ENCODE measurements at places on chromosomes 3 and 15.

GRCh38 chr3:16318176-16318575, 53.2 kb downstream of the OXNAD1 start:
- DNase-seq = no peak

DNA sequence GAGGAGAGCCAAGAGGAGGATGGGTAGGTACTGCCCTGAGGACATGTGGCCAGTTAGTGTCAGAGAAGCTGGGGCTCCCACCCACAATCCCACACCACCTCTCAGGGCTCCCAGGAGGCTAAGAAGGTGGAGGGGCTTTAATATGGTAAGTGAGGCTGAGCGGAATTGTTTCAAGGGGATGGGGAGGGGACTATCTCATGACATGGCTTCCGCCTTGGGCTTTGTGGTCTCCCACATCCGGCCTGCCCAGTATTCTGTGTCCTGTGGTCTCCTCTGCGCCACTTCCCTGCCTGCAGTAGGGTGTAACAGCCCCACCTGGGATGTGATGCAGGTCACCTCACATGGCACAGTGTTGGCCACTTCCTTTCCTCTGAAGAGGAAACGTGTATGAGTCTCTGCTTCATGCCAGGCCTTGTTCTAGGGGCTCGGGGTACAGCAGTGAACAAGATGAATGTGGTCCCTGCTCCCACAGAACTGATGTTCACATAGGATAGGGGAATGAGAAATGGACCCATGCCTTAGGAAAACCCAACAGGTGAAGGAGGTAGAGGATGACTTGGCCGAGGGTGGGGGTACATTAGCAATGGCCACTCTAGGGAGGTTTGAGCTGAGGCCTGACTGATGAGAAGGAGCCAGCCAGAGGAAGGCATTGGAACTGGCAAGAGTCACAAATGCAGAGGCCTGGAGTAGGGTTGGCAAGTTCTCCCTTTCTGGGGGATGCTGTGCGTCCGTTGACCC, 3.2 kb downstream of the NEIL1 start:
- no peak for DNase-seq

- DNase-seq = peak; percentile 64
These were observed 176.6 kb downstream of the IL20RB start for GRCh38 chr3:137134431-137134830.

GRCh38 chr3:101484805-101485620, 28.0 kb downstream of the SENP7 start:
- no peak for DNase-seq

DNA sequence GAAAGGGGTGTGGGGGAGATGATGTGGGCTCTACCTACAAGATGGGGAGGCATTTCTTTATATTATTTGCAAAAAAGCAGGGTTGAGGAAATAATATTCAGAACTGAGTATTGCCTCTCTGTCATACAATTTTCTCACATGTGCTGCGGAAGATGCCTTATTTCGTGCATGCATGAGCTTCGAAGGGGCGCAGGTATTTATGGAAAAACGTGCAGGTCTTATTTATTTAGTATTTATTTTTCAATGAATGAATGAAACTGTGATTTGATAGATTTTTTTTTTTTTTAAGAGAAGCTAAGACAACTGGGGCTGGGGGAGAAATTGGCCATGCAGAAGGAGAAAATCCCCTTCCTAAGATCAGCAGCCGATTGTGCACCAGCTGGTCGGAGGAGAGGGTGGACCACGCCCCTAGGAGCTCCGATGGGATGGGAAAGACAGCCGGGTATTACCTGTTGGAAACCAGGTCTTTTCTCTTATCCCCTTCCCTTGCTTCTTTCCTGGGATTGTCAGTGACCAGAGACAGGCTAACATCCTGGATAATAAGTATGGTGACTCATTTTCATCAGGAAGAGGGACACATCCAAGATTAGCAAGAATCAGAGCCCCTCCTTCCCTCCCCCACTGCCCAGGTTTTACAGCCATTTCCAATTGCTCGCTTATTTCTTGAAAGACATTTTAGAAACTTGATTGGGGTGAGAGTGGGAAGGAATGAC, 875 bp downstream of the GAP43 start:
- DNase-seq = no peak

GRCh38 chr3:101813817-101814440, 34.9 kb downstream of the NXPE3 start:
- no peak for DNase-seq

DNA sequence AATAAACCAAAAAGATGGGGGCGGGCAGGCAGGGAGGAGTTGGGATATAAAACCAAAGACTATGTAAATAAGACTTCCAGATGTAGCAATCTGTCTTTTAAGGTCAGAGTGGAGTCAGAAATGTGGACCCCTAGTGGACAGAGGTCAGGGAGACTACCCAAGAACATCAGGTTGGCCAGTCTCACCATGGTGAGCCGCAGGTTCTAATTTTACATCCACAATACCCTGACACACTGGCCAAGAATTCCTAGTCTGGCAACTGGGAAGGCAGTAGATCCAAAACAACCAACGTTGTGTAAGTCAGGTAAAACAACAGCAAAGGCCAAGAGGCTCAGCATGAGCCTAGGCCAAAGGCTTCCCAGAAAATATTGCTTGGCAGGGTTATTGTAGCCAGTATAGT, 203.4 kb downstream of the FOXP1 start:
- no peak for DNase-seq

DNA sequence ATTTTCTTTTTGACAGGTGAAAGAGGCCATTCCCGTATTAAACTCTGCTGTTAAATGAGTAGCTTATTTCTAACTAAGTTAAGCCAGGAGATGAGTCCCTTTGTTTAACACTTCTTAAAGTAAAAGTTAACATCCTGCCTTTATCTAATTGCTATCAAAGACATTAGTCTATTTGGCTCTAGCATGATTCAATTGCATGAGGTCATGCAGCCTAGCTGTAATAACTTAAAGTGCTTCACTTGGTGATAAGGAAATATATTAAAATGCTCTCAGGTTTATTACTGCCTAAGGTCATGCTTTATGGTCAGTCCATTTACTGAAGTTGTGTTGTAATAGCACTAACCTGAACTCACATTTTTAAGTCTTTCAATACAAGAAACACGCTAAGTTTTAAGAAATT, 82.3 kb upstream of the MLF1 start:
- no peak for DNase-seq

GRCh38 chr15:42073418-42073817, 20.9 kb downstream of the PLA2G4D start:
- no peak for DNase-seq

GRCh38 chr3:29644261-29644660, 363.4 kb downstream of the RBMS3 start:
- no peak for DNase-seq

GRCh38 chr3:159144891-159145290, 343.0 kb downstream of the MFSD1 start:
- no peak for DNase-seq

- DNase-seq = no peak
These were observed 3.6 kb upstream of the IMPDH2 start for GRCh38 chr3:49032646-49033304.

GRCh38 chr15:67931861-67932260, 92.0 kb upstream of the RNU6-1 start:
- DNase-seq = no peak

GRCh38 chr3:193816656-193817311, 223.8 kb downstream of the OPA1 start:
- no peak for DNase-seq

GRCh38 chr3:181703601-181704420, 7.9 kb upstream of the SOX2 start:
- no peak for DNase-seq

GRCh38 chr3:135784557-135784956, 181.0 kb upstream of the PPP2R3A start:
- no peak for DNase-seq

GRCh38 chr15:75640483-75641178, 607 bp upstream of the IMP3 start:
- DNase-seq = peak; percentile 18

DNA sequence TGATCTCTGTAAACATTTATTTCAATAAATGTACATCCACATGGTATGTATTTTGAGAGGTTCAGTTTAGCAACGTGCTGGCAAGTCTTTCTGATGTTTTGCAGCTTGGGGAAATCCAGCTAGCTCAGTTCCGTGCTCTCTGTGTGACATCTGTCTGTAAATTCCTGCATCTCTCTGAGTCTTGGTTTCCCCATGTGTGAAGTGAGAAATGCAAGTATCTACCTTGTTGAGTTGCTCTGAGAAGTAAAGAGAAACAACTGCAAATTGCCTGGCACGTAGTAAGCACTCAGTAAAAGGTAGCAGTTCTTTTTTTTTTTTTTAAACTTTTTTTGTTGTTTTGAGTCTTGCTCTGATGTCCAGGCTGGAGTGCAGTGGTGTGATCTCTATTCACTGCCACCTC, 30.2 kb upstream of the MORF4L1 start:
- no peak for DNase-seq

DNA sequence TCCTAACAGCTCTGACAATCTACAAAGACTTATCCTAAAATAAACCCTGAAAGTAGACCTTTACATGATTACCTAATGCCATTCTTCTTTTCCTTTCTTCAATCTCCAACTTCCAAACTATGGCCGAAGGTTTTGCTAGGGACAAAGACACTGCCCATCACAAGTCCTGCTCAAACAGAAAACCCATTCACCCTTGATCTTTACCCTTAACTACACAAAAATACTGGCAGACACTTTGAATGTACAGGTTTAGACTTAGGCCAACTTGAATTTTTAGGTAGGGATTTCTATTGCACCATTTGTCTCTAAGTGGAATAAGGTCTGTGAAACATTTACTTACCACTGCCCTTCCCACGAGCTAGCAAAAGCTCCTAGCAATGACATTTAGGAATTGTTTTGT, 64.6 kb downstream of the TMEM212 start:
- DNase-seq = no peak

DNA sequence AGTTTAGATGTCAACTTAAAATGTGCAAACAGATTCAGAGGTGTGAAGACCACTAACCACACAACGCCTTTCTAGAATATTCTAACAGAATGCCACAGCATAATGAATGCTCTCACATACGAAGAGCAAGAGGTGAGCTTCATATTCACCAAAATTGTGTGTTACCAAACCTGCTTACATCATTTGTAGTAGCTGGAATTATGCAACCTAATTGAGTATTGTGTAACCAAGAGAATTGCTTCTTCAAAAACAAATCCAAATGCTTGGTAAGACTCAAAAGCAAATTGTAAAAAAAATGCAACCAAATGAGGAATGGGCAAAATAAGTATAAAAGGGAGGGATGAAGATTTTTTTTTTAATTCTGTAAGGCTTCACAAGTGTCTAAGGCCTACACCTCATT, 160.7 kb downstream of the TAFA4 start:
- DNase-seq = no peak

- no peak for DNase-seq
These were observed 46.1 kb downstream of the SMAD6 start for GRCh38 chr15:66747886-66748707.

GRCh38 chr15:85749261-85750151, 45.2 kb downstream of the KLHL25 start:
- peak; percentile 6 for DNase-seq

DNA sequence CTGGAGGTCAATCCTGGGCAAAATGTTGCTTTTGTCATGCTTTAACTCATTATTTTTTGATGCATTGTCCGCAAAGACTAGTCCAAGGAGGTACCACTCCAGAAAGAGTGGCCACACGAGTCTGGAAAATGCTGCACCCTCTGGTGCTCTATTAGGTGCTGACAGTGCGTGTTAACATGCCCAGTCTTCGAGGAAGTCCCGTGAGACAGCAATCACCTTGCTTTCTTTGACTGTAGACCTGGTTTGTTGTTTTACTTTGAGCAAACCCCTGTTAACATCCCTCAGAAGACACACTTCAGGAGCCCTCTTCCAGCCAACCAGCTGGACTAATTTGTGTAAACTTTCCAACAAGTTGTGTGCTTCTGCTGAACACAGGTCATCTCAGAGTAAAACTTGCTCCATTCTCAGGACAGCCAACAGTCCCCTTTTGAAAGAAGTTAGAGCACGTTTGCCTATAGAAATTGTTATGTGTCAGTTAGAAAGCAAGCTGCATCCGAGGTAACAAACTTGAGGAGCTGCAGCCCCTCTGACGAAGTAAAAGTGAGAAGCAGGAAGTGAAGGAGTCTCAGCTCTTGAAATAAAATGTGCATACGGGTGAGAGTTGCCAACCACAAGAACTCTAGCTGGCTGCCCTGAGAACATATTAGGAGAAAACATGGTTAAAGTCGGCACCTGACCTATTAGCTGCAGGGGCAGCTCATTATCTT, 205.0 kb downstream of the LPP start:
- DNase-seq = no peak

- DNase-seq = no peak
These were observed 26.4 kb upstream of the ZBED2 start for GRCh38 chr3:111621535-111621934.

GRCh38 chr15:40427188-40427587, 13.6 kb upstream of the BAHD1 start:
- no peak for DNase-seq

DNA sequence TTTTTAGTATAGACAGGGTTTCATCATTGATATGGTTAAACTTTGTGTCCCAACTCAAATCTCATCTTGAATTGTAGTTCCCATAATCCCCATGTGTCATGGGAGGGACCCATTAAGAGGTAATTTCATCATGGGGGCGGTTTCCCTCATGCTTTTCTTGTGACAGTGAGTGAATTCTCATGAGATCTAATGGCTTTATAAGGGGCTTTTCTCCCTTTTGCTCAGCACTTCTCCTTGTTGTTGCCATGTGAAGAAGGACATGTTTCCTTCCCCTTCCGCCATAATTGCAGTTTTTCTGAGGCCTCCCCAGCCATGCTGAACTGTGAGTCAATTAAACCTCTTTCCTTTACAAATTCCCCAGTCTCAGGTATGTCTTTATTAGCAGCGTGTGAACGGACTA, 20.2 kb upstream of the ZNF710 start:
- DNase-seq = no peak

- no peak for DNase-seq
These were observed 17.1 kb upstream of the ABTB1 start for GRCh38 chr3:127655641-127656040.

DNA sequence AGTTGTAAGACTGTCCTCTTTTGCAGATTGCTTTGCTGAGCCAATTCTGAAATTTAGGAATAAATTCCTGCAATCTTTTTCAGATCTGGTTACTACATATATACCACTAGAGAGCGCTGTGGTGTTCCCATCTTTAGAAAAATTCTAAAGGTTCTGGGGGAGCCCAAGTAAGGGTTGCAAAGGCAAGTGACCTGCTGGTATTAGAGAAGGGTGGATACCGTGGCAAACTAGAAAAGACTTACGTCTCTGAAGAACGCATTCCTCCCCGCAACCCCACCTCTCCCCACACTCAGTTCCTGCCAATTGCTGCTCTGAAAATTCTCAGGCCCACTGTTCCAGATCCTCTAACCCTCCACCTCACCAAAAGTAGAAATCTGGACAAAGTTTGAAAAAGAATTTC, 48.5 kb downstream of the EFHB start:
- no peak for DNase-seq

- no peak for DNase-seq
These were observed 64.9 kb upstream of the SUCLG2 start for GRCh38 chr3:67719333-67719732.

- DNase-seq = no peak
These were observed 167.4 kb upstream of the LPP start for GRCh38 chr3:187986514-187986934.

- no peak for DNase-seq
These were observed 9.7 kb upstream of the LARP6 start for GRCh38 chr15:70863450-70864218.

- no peak for DNase-seq
These were observed 290.3 kb downstream of the ZBTB20 start for GRCh38 chr3:114856835-114857234.
